Ovary (tissue), 10 donors: ENCODE measurements at places on chromosomes 5 and 9.

DNA sequence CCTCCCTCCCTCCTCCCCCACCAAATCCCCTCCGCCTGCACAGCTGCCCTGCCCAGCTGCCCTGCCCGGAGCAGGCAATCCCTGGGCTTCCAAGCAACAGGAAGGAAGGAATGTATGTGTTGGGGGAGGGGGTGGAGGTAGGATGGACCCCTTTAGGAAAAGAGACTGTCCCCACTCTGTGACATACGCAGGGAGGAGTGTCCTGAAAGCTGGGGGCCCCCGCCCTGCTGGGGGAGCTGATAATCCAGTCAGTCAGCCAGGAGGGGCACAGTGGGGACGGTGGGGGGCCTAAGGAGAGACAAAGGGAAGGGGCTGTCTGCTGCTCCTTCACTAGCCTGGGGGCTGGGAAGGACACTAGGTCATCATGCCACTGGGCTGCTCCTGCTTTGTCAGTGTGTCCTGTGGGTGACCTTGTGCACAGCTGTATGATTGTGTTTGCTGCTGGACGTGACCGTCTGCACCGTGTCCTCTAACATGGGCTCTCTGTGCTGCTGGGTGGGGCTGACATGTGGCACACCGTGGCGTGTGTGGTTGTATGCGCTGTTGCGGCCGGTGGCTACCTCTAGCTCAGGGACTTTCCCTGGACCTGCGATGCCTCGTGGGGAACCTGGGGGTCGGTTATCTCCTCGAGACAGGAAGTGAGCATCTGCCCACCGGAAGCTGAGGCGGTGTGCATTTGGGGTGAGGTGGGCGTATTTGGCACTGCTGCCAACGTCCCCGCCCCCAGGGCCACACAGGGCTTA, 3.0 kb downstream of the N4BP3 start:
- DNase-seq, result no peak

- no peak for DNase-seq
These were observed 21.5 kb upstream of the AKNA start for GRCh38 chr9:114409103-114409780.

GRCh38 chr5:75433814-75434506, 77.5 kb downstream of the CERT1 start:
- DNase-seq, result no peak

DNA sequence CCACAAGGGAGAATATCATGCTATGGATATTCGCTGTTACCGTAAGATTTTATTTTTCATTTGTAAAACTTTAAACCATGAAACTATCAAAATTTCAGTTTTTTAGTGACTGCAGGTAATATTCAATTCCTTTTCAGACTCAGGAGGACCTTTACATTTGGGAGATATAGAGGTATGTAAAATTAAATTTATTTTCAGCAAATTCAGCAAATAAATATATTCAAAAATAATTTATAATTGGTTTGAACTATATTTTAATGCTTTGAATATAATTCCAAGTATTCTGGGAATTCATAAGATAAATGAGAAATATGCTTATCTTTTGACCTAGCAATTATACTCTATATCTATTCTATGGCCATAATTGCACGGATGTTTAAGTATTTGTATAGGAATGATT, 7.6 kb downstream of the RFESD start:
- DNase-seq, result no peak

DNA sequence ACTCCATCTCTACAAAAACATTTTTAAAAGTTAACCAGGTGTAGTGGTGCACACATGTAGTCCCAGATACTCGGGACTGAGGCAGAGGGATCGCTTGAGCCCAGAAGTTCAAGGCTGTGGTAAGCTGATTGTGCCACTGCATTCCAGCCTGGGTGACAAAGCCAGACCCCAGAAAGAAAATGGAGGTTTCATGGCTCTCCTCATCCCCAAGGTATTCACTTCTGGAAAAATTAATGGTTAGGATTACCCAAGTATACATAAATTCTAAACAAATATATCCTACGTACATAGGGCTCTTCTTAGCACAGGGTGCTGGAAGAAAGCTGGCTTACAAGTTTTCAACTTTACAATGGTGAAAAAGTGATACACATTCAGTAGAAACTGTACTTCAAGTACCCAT, 18.6 kb upstream of the RECK start:
- no peak for DNase-seq

DNA sequence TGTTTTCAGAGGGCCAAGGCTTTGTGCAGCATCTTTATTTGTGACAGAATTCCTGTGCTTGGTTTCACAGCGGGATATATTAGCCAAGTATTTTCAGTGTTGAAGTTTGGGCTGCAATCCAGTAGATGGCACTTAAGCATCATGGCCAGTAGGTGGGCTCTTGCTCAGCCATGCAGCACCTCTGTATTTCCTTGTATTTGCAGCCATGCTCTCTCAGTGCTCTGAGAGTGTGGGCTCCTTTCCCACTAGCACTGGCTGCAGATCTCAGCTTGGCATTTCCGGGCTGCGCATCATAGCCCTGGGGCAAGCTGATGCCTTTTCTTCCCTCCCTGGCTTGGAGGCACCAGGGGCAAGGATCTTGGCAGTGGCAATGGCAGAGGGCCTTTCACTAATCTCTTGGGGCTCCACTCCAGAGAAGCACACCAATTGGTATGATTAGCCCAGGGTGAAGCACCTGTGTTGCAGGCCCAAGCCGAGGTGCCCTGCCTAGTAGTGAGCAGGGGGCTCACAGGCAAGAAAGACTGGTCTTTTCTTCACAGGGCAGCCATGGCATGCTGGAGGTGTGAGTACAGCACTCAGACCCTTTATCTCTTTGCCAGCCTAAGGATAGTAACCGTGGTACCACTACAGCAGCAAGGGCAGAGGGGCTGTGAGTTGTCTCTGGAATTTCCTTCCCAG, 48.3 kb downstream of the SLCO6A1 start:
- peak; percentile 4 for DNase-seq

- no peak for DNase-seq
These were observed 244.3 kb downstream of the FAM170A start for GRCh38 chr5:119873611-119874010.

- DNase-seq, result peak; percentile 95
These were observed at the start of gene TNPO1 for GRCh38 chr5:72816284-72817075. Gene TNPO1, plus strand, starts transcription at chr5:72816661. Its CDS starts 77 bp downstream, at chr5:72816738.

DNA sequence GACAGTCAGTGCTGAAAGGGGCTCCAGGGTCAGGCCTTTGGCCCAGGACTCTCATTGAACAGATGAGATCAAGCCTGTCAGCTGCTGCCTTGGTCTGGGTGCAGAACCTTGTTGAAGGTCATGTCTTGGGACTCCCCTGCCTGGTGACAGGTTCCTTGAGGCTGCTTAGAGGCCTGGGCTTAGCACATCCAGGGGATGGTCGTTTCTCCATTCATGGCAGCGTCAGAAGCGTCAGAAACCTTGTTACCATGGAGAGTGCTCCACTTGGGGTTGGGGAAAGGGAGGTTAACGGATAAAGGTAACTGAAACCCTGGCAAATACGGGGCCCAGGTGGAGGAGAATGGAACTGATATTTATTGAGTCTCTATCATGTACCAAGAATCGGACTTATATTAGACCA, 8.8 kb downstream of the ARPC5L start:
- DNase-seq, result no peak

GRCh38 chr5:92713335-92713743, 867.7 kb downstream of the NR2F1-AS1 start:
- no peak for DNase-seq

GRCh38 chr5:18720002-18720401, 1085.7 kb downstream of the TAF11L14 start:
- no peak for DNase-seq

GRCh38 chr5:32388432-32389129, 56.0 kb downstream of the ZFR start:
- no peak for DNase-seq

DNA sequence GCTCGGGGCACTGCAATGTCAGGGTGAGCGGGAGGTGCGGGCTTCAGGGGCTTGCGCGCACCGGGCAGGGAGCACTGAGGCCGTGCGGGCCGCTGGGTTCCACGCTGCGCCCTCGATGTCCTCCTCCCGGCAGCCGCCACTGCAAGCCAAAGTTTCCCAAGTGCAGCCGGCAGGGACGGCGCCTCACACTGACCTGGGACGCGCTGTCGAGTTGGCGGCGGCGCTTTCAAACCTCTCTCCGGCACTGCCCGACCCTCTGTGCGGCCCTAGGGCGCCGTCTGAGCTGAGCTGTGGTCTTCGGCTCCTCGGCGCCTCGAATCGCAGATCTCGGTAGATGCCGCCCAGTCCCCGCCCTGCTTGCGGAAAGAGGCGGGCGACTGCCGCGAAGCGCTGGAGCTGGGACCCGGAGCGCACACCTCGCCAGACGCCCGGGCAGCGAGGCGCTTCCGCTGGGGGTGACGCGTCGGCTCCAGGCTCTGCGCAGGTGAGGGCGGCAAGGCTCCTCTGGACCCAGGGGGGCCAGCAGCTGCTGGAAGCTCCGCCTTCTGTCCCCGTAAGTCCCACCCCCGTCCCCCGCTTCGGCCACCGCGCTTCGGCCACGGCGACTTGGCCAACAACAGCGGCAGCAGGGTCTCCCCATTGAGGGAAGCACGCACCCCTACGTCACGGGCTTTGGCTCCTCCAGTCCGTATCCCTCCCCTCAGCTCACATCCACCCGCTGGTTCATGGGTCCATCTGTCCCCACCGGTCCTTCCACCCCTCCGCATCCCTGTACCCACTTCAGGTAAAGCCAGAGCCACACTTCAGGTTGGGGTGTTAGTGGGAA, at the start of gene ANKRD34B:
Gene ANKRD34B, minus strand, starts transcription at position 320 of the 826 bp plus-strand sequence. CDS start 10,261 bp downstream, outside the sequence.
- DNase-seq, result no peak

GRCh38 chr9:20040991-20041696, 252.3 kb upstream of the SLC24A2 start:
- DNase-seq, result no peak

DNA sequence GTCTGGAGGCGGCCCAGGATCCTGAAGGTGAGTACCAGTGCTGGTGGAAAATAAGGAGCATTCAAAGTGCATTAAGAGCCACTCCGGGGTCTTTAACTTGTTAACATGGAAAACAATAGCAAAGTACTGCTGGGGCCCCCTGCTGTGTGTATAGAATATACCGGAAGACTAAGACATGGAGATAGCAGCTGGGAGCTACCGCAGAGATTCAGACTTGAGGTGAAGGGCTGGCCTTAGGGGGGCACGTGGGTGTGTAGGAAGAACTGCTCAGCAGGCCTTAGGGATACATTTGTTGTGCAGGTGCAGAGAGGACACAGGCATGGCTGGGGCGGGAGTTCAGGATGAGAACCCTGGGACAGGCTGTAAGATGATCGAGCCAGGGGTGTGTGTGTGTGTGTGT, 1.2 kb upstream of the DMRT1 start:
- no peak for DNase-seq

DNA sequence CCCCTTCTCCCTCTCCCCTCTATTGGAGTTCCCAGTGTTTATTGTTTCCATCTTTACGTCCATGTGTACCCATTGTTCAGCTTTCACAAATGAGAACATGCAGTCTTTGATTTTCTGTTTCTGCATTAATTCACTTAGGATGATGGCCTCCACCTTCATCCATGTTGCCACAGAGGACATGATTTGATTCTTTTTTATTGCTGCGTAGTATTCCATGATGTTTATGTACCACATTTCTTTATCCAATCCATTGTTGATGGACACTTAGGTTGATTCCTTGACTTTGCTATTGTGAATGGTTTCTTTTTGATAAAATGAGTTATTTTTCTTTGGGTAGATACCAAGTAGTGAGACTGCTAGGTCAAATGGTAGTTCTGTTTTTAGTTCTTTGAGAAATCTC, 88.9 kb downstream of the NDUFS4 start:
- DNase-seq, result no peak

- no peak for DNase-seq
These were observed 370.8 kb upstream of the RIOK2 start for GRCh38 chr5:97553604-97554452.

- DNase-seq, result no peak
These were observed 18.8 kb downstream of the RAPGEF1 start for GRCh38 chr9:131721076-131721475.

GRCh38 chr5:103256178-103256577, 2.4 kb upstream of the MACIR start:
- no peak for DNase-seq

DNA sequence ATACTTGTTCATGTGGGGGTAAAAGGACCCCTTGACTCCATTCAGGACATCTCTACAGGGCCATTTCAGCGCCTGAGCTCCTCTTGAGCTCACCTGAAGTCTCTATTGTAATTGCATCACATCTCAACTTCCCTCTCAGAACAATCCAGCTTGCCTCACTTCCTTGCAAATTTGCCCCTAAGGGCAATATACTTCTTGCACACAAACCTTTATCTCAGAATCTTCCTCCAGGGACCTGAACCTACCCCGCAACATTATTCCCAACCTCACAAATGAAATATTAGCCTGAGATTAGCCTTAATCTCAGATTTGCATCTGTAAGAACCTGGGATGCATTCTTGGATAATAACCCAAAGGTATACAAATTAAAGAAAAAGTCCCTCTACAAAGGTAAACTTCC, 159.2 kb downstream of the DRD1 start:
- DNase-seq, result no peak

DNA sequence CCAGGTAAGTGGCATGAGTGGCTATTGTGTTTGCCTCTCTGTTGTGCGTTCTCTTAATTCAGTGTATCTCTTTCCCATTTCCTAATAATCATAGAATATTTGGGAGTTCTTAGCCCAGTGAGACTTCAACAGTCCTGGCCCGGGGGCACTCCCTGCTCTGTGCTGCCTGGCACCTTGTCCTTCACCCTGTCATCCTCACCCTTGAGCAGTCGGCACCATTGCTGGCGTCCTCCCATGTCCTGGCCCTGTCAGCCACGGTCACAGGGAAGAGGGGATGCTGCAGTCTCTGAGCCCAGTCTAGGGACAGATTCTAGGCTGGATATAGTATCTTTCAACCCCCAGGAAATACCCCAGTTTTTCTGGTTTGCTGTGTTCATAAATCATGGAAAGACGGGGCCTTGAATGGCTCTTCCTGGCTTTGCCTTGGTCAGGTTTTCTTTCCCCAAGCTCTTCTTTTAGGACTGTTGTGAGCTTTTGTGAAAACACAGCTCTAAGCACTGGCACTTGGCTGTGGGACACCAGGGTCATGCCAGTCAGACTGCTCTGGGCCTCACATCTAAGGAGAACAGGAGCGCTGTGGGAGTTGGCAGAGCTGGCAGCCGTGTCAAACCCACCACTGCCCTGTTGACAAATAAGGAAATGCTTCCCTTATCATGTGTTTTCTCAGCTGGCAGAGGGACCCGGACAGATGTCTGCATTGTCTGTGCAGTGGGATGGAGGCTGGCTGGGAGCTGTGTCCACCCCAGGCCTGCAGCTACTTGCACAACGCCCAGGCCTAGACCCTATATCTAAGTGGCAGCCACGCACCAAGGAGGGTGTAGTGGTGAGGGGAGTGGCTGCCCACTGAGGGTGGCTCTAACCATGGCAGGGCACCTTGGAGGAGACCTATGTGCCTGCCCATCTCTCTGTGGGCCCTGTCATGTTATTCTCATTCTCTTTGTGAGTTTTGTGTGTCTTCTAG, 378.6 kb downstream of the ICE1 start:
- DNase-seq, result no peak
